Fibroblast of skin of scalp (primary cell): ENCODE measurements at places on chromosomes 7 and 10.

DNA sequence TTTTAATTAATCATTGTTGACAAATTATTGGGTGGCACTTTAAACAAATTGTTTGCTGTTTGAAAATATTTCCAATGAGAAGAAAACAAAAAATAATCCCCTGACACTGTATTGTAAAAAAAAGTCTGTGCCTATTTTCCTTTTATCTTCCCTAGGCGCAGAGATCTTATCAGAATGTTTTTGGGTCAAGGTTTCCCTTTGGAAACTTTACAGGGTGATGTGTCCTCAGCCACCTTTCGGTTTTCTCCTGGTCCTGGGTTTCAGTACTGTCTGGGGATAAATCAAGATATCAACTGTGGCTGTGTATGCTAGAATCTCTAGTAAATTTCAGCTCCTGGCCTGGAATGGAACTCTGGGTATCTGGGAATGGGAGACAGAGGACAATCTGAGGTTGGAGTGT, 1.4 kb downstream of the ZNF107 start:
- DNase-seq, result no peak

- no peak for DNase-seq
Measured at GRCh38 chr7:22445140-22445743, 54.7 kb downstream of the STEAP1B start.

- no peak for DNase-seq
Measured at GRCh38 chr10:48776005-48776522, 91.4 kb downstream of the WDFY4 start.

GRCh38 chr7:101817471-101818286, at the start of gene CUX1:
Gene CUX1 (plus strand): TSS chr7:101817626. CDS start chr7:101817640, 14 bp downstream.
- no peak for DNase-seq

DNA sequence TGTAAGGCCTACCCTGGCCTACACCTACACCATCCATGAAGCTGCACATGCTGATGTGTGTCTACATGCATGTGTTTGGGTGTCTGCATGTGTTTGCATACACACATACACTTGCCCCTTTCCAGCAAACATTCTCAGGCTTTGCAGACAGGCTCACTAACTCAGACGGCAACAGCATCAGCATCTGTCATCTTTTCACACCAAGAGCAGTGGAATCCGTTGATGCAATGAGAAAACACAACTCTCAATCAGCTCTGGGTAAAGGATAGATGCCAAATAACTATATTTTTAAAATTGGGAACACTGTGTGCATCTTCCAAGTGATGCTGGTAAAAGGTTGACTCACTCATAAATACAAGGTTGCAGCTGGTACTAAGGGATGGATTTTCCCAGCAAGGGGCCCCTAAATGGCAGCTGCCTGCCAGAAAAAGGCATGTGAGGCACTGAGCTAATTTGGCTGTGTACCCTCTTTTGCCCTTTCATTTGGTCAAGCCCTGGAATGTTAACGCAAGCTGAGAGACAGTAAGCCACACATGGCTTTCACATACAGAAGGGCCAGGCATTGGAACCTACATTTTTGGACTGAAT, 296.3 kb upstream of the NPSR1 start:
- DNase-seq, result no peak

DNA sequence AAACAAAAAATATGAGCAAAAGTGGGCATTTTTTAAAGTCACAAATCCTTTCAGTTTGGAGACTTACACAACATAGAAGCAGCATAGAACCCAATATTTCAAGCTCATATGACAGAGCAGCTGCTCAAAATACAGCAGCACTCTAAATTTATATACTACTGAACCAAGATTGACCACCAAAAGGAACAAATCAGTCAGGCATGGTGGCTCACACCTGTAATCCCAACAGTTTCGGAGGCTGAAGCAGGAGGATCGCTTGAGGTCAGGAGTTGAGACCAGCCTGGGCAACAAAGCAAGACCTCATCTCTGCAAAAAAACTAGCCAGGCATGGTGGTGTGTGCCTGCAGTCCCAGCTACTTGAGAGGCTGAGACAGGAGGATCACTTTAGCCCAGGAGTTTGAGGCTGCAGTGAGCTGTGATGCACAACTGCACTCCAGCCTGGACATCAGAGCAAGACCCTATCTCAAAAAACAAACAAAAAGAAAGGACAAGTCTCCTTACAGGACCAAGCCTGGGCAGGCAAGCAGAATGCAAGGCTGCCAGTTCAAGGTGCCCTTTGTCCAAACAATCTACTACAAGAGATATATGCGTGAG, 40.0 kb downstream of the PARD3 start:
- no peak for DNase-seq

DNA sequence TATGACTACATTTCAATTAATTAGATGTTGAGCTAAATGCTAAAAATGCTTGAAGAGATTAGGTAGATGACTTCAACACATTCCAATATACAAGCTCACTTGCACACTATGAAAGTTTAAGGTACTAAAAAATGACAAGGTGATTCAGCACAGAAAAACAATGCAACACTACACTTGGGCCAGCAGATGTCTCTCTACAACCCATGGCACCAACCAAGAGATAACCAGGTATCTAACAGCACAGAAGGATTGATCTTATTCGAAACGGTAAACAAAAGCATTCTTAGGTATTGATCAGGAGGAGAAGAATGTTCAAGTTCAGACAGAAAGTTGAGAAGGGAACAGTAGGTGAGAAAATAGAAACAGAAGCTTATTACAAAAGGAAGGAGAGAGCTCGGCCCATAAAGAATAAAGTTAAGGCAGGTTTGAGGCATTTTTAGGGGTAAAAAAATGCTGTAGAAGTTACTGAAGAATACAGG, 248.2 kb upstream of the KLF14 start:
- DNase-seq, result peak; percentile 37

- peak; percentile 4 for DNase-seq
Measured at GRCh38 chr10:9853405-9854355, 1164.0 kb upstream of the CELF2 start.
